HuH-7.5 (cell line): ENCODE measurements at places on chromosomes 3 and 15.

GRCh38 chr15:98930576-98930975, 77.0 kb downstream of the PGPEP1L start:
- DNase-seq: no peak

DNA sequence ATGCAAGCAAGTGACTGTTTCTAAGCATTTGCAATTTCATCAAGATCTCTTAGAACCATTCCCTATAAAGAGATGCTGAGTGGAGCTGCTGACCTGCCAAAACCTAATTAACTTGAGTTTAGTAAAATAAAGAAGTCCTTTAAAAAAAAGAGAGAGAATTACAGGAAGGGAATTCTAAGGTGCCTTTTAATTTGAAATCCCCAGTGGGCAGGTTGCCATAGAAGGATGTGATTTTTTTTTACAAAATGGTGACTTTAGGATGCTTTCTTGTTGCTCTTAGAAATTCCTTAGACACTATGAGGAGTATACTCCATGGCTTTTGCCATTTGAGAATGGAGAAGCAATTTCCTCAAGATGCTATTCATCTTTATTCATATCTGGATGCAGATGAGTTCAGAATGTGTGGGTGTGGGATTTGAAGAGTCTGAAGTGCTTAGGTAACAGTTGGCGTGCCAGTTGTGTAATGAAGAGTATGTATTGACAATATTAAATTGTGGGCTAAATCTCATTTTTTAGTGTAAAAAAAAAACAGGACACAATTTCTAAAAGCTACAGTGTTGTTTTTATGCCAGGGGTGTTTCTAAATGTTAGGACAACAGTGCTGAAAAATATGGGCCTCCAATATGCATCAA, 13.6 kb downstream of the LRRC3B start:
- DNase-seq: no peak

DNA sequence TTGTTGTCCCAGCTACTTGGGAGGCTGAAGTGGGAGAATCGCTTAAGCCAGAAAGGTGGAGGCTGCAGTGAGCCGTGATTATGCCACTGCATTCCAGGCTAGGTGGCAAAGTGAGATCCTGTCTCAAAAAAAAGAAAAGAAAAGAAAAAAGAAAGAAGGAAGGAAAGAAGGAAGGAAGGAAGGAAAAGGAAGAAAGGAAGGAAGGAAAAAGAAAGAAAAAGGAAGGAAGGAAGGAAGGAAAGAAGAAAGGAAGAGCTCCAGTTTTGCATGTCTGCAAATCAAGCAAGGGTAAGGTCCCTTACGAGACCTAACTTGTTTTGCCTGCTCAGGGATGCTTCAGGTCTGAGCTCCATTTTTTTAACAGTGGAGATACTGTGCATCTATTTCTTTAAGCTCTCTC, 3.6 kb upstream of the XIRP1 start:
- no peak for DNase-seq

- no peak for DNase-seq
Measured at GRCh38 chr3:64188810-64189560, 36.3 kb downstream of the PRICKLE2 start.

DNA sequence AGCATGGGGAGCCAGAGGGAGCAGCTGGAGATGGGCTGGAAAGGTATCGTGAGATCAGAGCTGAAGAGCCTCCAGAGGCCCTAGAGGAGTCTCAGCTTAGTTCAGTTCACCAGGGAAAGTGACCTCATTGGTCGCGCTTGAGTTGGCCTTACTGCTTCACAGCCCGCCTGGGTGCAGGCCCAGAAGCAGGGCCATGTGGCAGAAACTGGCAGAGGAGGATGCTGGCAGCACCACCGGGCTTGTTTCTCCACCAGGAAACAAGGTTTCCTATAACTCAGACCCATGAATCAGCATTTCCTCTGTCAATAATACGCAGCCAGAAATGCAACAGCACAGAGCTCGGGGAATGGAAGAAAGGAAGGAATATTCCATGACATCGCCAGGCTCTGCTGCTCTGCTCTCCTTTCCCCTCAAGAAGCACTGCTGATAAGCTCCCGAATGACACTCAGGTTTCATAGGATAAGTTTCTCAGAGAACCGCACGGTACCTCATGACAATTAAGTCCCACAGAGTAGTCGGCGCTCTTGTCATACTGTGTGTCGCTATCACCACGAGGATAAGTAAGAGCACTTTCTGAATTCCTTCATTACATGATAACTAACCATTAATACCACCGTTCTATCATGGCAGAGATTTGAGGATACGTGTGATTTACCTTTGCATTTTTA, 147.1 kb upstream of the LPP start:
- no peak for DNase-seq
